ENCODE measurements at places on chromosomes 3 and 15.

- DNase-seq: no peak
Measured at GRCh38 chr3:160038862-160039562, 50.4 kb downstream of the IL12A start.

DNA sequence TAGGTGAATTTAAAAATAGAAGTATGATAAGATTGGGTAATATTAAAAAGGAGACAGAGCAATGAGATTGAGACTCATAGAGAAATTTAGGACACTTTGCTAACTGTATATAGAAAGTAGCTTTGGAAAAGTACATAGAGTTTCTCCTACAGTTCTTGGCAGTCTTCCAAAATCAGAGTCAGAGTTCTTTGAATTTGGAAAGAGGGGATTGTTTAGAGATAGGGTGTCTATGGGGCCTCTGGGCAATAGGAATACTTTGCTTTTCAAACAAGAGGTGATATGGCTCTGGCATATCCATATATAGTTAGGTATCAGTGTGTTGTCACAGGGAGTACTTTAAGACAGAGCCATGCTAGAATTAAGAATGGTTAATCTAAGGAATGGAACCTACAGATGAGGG, 477.1 kb upstream of the KCNMB2 start:
- no peak for DNase-seq

DNA sequence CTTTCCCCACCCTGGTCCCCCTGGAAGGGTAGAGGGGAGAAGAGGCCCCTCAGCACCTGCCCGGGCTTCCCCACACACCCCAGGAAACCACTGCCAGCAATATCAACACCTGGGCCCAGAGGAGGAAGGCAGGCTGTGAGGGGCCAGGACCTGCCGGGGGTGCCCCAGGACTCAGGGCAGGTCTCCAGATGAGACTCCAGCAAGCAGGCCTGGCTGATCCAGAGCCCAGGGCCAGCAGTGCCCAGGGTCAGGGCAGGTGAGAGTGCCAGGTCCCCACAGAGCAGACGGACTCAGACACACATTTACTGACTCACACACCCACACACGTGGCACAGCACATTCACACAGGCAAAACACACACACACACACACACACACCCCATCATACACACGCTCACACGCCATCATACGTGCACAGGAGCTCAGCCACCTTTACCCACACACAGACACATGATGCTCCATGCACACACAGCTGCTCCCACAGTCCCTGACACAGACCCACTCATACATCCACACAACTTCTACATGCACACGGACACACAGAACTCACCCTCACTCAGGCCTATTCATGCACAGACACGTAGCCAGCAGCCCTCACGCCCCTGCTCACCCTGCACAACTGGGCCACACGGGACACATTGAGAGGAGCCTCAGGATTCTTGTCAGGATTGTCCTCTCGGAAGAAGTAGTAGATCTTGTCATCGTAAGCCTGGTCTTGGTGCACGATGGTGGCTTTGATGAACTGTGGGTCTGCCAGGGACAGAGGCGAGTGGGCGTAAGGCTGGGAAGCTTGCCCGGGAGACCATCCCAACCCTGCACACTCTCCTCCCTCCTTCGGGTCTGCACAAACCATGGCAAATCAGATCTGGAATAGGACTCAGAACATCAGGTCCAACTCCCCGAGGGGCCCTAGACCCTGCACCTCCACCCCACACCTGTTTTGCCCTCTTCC, 17.5 kb downstream of the SEMA7A start:
- DNase-seq: no peak

DNA sequence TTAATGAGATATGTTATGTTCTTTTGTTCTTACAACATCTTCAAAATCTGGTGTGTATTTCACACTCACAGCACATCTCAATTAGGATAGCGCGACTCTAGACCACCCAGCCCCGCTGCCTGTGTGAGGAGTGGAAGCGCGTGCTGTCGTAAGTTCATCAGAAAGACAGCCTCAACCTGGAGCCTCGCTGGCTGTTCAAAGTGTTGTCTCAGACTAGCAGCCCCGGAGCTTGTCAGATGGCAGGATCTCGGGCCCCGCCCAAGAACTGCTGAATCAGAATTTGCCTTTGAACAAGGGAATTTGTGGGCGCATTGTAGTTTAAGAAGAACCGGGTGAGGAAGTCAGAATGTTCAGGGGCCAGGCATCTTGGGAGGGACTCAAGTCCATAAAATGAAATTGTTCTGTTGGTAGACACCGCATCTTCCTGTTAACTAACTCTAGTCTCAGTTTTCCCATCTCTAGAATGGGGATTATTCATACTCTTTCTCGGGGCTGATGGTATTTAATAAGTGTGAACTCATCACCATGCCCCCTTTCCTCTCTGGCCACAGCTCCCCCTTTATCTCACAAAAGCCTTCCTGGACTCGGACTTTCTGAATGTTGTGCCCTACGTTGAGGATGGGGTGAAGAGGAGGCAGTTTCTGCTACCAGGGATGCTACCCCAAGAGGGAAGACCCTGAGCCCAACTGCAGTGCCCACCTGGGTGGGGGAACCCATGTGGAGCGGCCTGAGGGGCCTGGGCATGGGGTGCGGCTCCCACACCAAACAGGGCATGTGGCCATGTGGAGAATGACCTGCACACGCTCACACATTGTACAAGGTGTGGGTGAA, 40.4 kb downstream of the BHLHE40 start:
- no peak for DNase-seq

DNA sequence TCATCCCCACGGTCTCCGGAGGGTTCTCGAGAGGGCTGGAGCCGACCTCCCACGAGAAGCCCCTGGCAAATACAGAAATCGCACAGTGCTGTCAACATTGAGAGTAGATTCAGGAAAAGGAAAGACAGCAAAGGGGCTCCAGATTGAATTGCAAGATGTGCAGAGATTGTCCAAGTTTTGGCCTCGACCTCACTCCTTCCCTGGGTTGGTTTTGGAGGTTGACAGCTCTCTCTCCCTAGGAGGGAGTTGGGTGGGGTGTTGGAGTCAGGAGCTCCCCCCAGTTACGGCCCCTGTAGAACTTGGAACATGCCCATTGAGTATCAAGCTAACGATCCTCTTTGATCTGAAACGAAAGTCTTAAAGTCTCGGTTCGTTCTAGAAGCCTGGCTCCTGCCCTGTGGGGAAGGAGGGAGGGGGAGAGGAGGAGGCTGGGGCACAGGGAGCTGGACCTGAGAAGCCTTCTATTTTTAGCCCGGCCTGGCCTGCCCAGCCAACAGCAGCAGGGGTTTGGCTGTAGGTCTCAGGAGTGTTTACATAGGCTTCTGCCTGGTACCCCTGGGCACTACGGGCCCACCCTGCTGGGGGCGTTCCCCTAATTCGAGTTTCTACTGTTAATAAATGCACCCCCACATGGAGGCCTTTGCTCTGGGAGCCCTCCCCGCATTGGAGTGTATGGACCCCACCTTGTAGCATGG, 672 bp upstream of the KY start:
- DNase-seq: no peak

GRCh38 chr3:37924453-37924852, 62.8 kb downstream of the CTDSPL start:
- no peak for DNase-seq

GRCh38 chr3:164479406-164479805, 598.9 kb downstream of the SI start:
- DNase-seq: no peak

DNA sequence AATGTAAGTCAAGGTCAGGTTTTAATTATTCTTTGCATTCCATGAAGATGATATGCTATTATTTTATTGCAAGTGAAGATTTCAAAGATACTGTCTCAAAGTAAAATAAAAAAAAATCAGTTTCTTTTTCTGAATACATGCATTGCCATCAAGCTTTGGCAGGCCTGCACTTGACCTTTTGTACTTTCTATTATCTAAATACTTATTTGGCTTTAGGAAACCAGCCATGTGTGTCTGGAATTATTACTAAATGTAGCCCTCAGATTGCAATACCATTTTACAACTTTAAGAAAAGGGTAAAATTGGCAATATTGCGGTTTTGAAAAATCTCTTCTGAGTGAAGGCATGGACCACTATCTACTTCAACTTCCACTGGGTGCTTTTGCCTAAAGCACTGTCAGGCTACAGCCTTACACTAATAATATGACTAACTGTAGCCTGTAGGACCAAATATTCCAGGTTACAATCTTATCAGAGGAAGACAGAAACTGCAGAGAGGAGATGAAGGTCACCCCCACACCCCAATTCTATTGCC, 349.4 kb upstream of the DCBLD2 start:
- no peak for DNase-seq

GRCh38 chr15:59590027-59590426, 21.6 kb upstream of the GCNT3 start:
- DNase-seq: no peak

- DNase-seq: no peak
Measured at GRCh38 chr3:143433787-143434378, 314.3 kb downstream of the CHST2 start.

DNA sequence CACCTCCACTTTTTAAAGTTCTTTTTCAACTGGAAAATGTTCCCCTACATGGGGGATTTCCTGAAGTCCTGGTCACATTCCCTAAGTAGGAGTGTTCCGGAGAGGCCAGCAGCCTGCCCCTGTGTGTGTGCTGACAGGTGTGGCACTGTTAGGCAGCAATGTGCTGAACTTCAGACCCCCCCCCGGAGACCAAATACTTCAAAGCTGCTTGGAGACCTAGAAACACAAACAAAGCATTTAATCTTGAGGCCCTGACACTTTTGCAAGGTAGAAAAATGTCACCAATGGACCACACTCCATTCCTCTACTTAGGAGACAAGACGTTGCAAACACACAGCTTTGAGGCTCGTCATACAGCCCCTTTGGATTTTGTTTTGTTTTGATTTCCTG, 259.6 kb upstream of the CTNNB1 start:
- DNase-seq: no peak

- DNase-seq: no peak
Measured at GRCh38 chr3:45610119-45610518, 15.6 kb downstream of the LIMD1 start.

- DNase-seq: no peak
Measured at GRCh38 chr3:165463531-165463930, 267.3 kb upstream of the SLITRK3 start.

DNA sequence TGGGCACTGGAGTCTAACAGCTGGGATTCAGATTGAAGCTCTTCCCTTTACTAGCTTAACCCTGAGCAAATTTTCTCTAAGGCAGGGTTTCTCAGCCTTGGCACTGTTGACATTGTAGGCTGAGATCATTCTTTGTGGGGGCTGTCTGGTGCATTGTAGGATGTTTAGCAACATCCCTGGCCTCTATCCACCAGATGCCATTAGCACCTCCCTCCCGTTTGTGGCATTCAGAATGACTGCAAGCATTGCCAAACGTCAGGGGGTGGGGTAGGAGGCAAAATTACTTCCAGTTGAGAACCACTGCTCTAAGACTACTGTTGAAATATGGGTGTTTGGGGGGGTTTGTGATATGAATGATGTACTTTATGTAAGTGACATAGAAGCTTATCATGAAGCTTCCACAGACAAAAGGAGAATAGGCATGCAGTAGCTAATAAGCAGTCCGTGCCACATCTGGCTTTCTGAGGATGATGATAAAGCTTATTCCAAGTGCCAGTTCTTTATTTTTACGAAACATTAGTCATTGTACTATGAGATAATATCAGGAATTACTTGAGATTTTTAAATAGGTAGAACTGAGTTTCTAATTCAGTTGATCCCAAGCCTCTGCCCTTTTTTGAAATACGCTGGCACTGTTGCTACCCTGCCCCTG, 39.3 kb downstream of the NKIRAS1 start:
- DNase-seq: no peak

GRCh38 chr3:77329116-77329515, 289.2 kb downstream of the ROBO2 start:
- no peak for DNase-seq

- DNase-seq: no peak
Measured at GRCh38 chr15:74203914-74204431, 1.4 kb upstream of the STRA6 start.

- DNase-seq: no peak
Measured at GRCh38 chr3:13332158-13332557, 88.0 kb downstream of the NUP210 start.

- DNase-seq: no peak
Measured at GRCh38 chr15:91516866-91517265, 336.6 kb upstream of the SLCO3A1 start.

- no peak for DNase-seq
Measured at GRCh38 chr15:38406436-38406835, 47.5 kb upstream of the FAM98B start.

DNA sequence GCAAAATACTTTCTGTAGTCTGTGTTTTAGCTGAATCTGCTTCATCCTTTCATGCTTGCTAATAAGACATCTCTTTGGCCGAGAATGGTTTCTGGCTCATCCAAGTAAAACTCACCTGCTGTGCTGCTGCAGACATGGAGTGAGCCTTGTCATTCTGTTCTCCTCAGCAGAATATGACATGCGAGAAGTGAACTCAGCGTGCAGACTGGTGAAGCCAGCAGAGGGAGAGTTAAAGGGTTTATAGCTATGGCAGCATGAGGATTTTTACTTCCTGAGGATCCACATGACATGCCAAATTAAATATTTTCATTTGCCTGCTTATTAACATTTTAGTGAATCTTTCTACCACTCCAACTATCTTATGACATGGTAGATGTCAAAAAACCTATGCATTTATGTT, 658.4 kb upstream of the NECTIN3 start:
- no peak for DNase-seq

DNA sequence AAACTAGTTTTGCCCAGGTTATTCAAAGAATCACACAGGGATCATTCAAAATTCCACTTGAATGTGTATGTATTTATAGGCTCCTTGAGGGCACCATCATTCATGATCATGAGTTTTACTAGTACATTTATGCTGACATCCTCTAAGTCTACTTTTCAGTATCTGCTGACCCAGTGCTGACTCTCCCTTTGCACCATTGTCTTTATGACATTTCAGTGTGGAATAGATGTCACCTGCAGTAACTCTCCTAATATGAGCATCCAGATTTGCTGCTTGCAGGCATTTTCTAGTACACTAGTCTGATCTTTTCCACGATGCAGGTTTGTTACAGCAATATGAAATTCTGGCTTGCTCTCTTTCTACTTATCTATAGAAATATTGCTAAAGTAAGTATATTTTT, 1603.5 kb downstream of the SI start:
- DNase-seq: no peak

GRCh38 chr3:14320219-14320618, 82.2 kb upstream of the SLC6A6 start:
- no peak for DNase-seq

DNA sequence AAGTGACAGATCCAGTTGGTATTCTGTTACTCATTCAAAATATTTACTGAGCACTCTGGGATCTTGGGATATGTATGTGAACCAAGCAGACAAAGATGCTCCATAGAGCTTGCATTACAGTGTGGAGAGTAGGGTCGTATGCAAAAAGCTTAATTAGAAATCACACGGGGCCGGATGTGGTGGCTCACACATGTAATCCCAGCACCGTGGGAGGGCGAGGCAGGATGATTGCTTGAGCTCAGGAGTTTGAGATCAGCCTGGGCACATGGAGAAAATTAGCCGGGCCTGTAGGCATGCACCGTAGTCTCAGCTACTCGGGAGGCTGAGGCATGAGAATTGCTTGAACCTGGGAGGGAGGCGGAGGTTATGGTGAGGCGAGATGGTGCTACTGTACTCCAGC, 68.7 kb upstream of the MB21D2 start:
- no peak for DNase-seq

Measured in amygdala (tissue), 56 donors.